Stimulated activated CD8-positive, alpha-beta memory T cell treated with anti-CD3 and anti-CD28 coated beads, Interleukin-15, amount 100 ng/mL, for 4 hours (primary cell): ENCODE measurements at places on chromosomes 2 and 18.

DNA sequence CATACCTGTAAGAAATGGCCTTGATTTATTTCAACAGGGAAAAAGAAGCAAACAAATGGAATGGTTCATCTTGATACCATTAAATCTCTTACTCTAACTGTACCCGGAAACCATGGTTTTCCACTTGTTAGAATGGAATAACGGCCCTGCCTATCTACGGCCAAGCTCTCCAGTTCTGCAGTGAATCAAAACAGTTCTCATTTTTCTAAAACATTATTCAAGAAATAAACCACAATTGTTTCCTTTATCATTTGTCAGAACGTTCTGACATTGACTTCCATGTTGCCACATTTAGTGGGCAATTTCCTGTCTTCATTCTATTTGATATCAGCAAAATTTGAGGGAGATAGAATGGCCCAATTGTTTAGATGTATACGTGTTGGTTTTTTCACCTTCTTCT, 118.8 kb upstream of the CDH19 start:
- no peak for DNase-seq

DNA sequence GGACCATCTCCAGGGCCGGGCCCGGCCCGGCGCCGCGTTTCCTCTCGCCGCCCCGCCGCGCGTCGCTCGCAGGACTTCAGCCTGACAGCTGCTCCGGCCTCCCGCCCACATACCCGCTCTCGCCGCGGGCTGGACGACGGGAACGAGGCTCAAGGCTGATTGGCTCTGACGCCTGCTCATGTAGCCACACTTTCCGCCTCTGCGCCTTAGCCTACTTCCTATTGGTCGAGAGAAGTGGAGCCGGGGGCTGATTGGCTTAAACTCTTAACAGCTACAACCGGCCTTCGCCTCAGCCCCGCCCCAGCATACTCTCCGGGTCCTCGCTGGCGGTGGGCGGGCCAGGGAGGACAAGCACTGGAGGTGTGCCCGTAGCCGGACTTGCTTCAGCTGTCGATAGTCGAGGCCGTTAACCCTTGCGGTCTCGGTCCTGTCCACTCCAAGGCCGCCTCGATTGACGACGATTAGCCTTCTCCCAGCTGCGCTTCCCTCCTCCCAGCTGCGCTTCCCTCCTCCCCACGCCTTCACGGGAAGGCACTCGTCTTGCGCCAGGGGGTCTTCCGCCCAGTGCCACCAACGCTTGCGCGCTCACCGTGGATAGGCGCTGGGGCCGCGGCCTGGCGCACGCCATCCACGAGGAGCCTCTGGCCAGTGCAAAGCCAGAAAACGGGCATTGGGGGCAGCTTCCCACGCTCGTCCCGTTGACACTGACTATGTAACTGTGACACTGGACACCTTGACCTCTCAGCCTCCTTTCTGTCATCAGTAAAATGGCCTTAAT, at the start of gene PRADC1:
Gene PRADC1, minus strand, starts transcription at position 86 of the 778 bp plus-strand sequence. Its CDS starts 79 bp downstream, at position 7.
- DNase-seq: peak; percentile 91

GRCh38 chr2:216474925-216475670, 23.5 kb upstream of the RPL37A start:
- no peak for DNase-seq

DNA sequence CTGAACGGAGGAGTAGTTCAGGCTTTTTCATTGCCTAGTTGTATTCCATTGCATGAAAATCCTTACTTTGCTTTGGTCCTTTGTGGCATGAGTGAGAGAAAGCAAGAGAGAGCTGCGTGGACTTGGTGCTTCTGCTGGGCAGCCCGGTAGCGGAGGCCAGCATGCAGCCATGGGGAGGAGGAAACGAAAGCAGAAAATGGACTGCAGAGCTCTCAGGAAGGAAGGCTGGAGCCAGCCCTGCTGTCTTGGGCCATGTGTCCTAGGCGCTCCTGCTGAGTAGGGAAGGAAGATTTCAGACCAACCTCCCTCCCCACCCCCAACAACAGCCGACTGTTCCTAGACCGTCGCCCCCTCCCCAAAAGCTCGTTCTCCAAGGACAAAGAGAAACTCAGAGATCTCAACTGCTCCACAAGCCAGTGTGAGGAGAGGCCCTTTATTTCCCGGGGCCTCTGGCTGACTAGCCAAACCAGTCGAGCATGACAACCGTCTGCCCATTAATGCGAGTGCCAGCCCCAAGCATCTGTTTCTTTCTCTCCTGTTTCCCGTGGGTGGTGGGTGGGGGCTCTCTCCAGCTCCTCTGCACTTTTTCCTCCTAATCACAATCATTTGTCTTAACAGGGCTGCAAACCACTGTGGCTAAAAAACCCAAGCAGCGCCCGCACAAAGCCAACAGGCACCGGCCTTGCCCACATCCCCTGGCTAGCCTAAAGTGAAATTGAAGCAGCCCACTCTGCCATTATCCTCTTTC, 66.8 kb upstream of the FZD7 start:
- no peak for DNase-seq

DNA sequence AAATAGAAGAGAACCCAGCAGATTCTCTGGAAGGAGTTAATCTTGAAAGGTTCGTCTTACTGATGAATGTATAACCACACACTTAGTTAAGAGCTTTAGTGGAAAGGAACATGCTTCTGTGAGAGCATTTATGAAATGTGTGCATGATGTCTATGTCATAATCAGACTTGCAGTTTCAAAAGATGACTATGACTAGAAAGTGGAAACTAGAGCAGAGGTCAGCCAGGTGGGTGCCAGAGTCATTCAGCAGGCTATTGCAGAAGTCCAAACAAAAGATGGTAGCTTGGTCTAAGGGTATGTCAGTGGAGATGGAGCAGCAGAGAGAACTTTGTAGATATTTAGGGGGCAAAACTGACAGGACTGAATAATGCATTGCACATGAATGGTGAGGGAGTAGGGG, 825.8 kb downstream of the DCC start:
- no peak for DNase-seq

GRCh38 chr18:36424741-36425142, 127.2 kb downstream of the FHOD3 start:
- no peak for DNase-seq

DNA sequence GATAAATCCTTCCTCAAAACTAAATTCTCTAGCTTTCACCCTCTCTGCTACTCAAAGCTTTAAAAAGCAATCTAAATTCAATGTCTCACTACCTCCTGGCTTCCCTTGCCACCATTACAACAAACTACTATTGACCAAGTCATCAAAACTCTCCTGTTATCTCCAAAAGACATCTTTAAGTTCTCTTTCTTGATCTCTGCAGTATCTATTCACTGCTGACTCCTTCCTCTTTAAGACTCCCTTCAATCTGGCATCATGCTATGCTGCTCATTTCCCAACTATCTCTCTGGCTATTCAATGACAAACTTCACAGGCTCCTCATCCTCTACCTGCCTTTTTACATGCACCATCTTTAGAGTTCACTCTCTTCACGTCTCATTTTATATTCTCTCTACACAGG, 5.9 kb downstream of the PPP3R1 start:
- DNase-seq: no peak

- DNase-seq: no peak
Observed at GRCh38 chr18:62450546-62451410, 72.0 kb upstream of the ZCCHC2 start.

DNA sequence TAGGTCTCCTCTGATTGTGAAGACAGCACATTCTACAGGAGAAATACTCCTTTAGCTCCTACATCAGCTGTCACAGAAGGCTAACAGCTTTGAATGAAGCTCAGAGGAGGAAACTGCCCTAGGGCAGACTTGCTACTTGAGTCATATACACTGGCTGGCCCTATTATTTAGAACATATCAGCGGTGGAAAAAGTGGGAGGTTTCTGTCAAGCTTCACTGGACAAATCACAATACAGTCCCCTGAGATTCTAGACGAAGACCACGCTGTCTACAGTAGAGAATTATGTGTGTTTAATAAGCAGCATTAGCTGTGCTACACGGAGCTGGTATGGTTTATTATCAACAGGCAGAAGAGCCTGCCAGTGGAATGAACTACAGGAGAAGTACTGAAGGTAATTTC, 230.9 kb upstream of the FSIP2 start:
- no peak for DNase-seq

DNA sequence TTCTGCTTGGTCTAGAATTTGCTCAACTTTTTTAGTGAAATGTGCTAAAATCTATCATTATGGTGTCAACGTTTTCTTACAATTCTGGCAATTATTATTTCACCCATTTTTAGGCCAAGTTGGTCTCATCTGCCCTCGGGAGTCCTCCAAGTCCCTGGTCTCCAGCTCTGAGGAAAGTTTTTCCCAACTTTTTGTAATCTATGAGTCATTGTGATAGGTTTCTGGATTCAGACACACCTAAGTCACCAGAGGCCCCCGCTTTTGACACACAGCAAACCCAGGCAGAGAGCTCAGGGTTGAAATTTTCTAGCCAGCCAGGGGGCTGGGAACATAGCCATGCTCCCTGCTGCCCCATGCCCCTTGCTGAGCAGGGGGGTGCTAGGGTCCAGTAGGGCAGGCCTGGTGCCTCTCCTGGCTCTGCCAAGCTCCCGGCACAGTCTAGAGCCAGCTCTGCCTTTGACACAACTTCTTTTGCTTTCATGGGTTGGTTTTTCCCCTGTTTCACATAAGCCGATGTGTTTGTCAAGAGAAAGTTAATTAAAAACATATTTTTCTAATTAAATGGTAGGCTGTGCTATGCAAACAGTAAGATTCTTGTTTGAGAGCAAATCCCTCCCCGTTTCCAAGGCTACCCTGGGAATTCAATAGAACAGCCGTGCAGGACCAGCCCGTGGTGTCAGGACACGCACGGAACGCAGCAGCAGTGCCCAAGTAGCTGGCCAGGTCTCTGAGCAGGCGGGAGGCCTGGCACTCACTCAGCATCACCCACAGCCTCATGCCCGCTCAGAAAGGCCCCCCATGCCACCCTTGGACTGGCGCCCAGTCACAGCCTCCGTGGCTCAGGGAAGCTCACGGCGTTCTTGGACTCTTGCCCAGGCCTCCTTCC, 25.5 kb upstream of the SNED1 start:
- DNase-seq: no peak

- DNase-seq: no peak
Observed at GRCh38 chr2:40173276-40173675, 278.6 kb downstream of the SLC8A1 start.

GRCh38 chr18:21896732-21897336, 156.2 kb downstream of the MIB1 start:
- DNase-seq: no peak

GRCh38 chr2:202118168-202118567, 45.1 kb downstream of the KIAA2012 start:
- DNase-seq: no peak

DNA sequence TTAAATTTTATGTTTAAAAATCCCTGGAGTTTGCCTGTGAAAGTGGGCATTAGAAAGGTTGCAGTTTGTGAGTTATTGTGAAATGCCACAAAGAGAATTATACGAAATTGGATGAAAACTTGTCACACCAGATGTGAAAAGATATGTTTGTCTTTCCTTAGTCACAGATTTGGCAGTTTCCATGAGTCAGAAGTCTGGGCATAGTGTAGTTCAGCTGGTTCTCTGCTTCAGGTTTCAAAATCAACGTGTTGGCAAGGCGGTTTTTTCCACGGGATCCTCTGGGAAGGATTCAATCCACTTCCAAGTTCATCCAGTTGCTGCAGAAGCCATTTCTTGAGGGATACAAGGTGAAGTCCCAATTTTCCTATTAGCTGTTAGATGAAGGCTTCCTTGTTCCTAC, 658.0 kb upstream of the CDH2 start:
- no peak for DNase-seq

GRCh38 chr2:53708988-53709387, 58.6 kb upstream of the CHAC2 start:
- DNase-seq: no peak

GRCh38 chr2:135913727-135914365, 37.6 kb upstream of the MCM6 start:
- DNase-seq: no peak

DNA sequence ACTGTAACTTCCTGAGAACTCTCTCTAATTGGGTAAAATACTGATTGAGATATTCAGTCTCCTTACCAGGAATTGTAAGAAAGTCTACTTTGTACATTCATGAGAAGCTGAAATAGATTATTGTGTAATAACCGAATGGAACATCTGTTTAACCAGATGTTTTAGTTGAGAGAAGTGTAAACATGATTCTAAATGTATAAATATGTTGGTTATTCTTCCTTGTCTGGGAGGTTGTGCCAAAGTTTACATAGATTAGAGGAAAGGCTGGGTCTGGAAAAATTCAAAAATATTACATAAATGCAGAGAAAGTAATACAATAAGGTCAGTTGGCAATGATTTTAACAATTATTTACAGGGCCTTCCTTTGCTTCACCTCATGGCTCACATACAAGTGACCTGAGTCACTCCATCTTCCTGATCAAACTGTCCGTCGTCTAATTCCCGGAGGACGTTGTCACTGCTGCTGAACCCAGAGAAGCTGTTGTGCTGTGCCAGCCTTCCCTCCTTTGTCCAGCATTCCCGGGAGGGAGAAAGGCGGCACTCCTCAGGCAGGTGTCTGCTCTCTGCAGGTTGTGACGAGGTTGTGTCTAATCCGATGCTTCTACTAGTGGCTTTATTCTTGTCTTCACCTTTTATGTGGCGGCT, 55.9 kb downstream of the MOB4 start:
- DNase-seq: no peak

DNA sequence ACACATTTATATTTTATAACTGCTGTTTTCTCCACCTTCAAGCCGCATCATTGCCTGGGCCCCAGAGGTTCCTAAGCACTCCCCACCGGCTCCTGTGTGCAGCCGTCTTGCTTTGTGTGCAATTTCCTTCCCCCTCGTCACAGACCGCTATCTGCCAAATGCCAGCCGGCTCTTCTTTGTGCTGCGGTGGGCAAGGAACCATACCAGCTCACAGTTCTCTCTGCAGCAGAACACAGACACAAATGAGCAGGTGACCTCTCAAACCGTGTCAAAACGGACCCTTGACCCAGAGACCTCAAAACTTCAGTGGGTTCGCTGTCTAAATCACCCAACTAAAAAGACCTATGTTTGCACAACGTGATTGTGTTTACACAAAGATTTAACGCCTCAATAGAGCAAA, 58.2 kb downstream of the KLF7 start:
- no peak for DNase-seq

DNA sequence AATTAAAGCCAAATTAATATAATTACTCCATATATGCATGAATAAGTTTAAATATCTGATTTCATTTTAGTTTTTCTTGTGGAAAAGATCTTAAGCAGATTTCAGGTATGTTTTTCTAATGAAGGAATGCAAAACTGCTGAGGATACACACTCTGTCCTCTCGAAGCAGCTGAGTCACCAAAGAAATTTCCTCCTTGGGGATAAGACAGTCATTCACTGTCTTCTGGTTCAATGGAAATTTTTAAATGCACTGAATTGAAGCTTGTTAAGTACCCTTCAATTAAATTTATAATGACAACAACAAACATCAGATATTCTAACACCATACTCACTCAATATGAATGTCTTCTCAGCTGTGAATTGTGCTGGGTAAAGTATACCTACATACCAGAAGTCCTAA, 101.5 kb upstream of the DNER start:
- DNase-seq: no peak
